ENCODE measurements at places on chromosomes 12 and 14.

DNA sequence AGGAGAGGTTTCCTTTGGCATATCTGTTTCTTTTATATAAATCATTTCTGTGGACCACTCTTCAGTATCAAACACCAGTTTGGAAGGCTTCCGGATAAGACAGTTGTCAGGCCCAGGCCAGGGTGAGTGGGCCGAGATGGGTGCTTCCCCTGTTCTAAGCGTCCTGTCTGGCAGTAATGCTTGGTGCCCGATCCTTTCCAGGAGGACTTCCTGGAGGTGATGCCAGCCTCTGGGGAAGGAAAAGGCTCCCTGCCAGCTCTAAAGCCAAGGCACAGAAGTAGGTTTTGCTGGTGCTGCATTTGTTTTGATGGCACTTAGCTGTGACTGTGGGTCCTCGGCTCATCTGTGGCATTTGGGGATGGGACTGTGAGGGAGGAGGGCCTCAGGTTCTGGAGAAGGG, 124.4 kb upstream of the RTL1 start:
- DNase-seq: no peak

DNA sequence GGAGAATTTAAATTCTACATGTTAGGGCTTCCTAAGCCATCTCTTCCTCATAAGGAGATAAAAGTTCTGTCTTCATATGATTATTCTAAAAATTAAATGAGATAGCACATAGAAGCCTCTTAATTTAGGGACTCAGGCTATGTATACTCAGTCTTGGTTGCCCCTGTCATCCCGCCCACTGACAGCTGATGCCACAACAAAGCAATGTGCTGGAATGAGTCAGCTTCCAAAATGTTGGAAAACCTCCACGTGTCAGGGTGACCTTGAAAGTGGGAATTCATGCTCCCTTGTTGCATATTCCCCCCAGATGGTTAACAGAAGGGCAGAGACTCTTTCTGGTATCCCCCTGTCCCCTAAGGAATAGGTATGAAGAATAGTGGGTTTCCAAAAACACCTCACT, 238.0 kb upstream of the DDHD1 start:
- no peak for DNase-seq

DNA sequence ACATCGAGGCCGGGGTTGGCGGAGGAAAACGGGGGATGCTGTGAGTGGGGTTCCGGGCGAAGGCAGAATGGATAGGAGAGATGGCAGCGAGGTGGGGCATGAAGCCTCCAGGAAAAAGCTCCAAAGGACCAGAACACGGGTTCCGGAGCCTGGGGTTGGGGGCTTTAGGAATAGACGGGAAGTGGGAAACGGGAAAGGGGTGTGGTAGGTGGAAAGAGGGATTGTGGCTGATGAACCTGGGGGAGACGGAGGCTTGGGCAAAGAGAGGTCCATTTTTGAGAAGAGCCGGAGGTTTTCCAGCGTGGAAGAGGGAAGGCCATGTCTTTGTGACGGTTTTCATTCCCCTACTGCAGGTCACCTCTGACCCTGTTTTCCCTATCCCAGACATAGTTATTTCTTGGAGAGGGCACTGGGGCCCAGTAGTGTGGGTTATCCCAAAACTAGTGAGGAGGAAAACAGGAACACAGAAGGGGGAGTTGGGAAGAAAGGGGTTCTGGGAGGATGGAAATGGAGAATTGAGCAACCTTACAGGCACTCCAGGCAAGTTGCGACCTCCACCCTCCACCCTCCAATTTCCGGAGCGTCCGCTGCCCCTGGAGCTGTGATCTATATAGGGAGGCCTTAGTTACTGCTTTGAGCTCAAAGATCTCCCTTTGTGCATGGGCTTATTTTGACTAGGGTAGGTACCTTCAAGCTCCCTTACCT, 1.1 kb downstream of the ATN1 start:
- DNase-seq: no peak

DNA sequence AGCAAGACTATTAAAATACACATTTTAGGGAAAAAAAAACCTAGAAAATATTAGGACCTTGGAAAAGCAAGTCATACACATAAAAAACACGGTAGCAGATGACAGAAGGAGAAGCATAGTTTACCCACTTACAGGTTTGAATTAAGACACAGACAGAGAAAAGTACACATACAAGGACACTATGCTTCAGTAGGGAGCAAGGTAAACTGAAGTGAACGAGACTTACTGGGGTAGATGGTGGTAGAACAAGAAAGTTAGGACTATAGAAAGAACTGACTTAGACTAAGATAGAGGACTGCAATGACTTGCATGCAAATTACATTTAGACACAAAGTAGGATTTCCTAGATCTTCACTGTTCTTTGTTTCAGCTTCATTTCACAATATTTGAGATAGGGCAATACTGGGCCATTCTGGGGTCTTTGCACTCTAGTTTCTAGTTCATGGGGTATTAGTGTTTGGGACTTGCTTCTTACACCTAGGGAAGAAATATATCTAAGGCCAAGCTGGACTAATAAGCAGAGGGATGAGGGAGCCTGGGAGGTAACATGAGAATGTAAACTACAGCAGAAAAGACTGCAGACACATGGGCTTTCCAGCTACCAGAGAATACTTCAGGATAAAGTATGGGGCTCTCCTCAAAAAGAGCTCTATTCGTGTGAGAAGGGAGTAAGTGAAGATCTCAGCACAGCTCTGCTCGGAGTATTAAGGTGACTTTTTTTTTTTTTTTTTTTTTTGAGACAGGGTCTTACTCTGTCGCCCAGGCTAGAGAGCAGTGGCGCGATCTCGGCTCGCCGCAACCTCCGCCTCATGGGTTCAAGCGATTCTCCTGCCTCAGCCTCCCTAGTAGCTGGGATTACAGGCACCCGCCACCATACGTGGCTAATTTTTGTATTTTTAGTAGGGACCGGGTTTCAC, 27.7 kb upstream of the STAC3 start:
- no peak for DNase-seq

GRCh38 chr14:104144911-104145825, 6.8 kb downstream of the KIF26A start:
- no peak for DNase-seq

- DNase-seq: no peak
These were observed 7.5 kb downstream of the MMP17 start for GRCh38 chr12:131835616-131836171.

DNA sequence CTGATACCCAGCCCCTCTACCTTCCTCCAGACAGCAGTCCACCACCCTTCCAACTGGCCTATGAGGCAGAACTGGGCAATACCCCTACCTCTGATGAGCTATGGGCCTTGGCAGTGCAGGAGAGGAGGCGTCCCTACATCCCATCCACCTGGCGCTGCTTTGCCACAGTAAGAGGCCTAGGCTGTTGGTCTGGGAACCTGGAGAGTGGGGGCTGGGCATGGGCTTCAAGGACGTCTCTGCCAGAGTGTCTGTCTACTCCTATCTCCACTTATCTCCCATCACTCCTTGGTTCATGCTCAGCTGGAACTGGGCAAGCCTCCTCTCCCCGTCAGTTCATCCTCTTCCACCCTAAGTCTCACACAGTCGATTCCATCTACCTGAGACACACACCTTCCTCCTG, 6.5 kb downstream of the AMHR2 start:
- no peak for DNase-seq
